Natural killer cell (primary cell): ENCODE measurements at places on chromosomes 11 and 22.
A peak's percentile ranks its signal among the peaks of the same experiment; 100 is the strongest.

DNA sequence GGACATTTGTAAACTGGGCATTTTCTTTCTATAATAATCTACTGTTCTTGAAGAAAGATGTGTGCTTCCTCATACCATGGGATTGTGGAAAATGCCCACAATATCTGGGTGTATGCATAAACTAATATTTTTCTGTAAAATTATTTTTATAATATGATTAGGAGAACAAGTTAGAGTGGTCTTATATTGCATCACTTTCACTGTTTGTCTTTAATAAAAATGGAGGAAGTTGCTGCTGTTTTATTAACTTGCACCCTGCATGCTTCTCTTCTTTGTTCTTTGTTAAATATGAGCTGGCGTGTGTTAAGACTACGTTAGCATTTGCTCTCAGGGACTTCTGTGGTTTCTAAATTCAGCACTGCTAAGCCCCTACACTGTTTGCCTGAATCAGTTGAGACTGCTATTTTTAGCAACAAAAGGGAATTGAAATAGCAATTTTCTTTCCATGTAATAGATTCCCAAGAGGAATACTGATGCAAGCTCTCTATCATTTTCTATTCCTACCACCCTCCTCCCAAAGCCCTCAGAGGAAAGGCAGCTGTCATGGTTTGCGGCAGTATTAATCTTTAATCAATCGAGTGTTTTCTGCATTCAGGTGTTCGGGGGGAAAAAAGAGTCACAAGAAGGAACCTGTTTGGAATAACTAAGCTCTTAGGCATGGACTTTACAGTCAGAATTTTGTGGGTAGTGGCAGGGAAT is 56.1 kb downstream of the HSD17B12 start:
- no peak for DNase-seq

- no peak for DNase-seq
These were observed 43.4 kb downstream of the OTOG start for GRCh38 chr11:17590463-17590862.

DNA sequence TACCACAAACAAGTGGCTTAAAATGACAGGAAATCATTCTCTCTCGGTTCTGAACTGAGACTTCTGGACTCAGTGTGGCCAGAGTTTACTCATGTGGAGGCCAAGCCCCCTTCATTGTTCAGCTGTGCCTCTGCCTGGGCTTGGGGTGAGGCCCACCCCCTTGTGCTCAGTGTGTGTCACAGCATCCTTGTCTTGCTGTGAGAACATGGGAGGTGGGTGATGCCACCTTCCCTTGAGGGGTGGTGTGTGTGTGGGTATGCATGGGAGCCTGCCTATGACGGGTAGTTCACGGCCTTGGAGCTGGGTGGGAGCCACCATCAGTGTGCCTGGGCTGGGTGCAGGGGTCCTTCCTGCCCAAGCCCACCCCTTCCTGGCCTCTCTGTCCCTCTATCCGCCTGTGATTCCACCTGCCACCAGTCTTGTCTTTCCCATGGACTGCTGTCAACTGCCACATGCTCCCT is 101.7 kb downstream of the MORC2 start:
- DNase-seq: no peak

GRCh38 chr11:110077831-110078325 is 15.3 kb upstream of the ZC3H12C start:
- no peak for DNase-seq

- no peak for DNase-seq
These were observed 79.7 kb downstream of the LARGE2 start for GRCh38 chr11:46002189-46002588.

- peak; percentile 21 for DNase-seq
These were observed 145.5 kb downstream of the RBFOX2 start for GRCh38 chr22:35883031-35883620.

DNA sequence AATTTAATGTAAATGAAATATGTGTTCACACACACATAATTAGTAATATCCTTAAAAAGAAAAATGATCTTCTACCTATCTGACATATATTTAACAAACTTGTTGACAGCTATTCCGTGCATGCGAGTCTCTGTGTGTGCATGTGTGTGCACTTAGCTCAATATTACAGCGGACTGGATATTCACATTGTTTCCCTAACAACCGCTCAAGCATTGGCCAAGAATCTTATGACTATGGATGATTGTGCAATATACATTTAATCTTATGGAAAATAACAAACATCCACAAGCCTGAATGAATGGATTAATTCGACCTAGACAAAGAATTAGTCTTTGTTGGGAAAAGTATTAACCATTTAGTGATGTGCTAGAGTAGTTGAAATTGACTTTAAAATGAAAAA is 1078.6 kb downstream of the LRRC4C start:
- DNase-seq: no peak

DNA sequence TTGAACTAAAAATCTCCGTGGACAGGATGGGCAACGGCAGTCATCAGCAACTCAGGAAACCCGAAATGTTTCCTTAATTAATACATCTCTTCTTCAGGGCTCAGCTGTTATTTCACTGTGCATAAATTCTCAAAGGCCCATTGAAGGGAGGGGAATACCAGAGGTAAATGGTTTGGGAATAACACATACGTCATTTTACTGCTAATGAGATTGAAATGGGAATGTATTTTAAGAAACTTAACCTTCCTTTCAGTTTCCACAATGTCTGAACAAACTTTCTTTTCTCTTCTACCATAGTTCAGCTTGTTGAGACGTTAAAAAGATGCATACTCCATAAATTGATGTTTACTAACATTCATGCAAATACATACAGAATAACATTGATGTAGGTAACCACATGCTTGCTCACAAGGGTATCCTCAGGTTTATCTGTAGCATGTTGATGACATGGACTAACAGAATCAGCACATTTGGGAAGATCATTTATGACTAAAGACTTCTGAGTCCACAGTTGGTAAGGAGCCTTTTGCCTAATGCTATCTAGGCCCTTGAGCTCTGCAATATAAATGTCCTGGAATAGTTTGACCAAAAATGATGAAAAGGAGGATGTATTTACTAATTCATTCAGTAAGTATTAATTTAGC is 7.7 kb upstream of the PRRG4 start:
- no peak for DNase-seq

DNA sequence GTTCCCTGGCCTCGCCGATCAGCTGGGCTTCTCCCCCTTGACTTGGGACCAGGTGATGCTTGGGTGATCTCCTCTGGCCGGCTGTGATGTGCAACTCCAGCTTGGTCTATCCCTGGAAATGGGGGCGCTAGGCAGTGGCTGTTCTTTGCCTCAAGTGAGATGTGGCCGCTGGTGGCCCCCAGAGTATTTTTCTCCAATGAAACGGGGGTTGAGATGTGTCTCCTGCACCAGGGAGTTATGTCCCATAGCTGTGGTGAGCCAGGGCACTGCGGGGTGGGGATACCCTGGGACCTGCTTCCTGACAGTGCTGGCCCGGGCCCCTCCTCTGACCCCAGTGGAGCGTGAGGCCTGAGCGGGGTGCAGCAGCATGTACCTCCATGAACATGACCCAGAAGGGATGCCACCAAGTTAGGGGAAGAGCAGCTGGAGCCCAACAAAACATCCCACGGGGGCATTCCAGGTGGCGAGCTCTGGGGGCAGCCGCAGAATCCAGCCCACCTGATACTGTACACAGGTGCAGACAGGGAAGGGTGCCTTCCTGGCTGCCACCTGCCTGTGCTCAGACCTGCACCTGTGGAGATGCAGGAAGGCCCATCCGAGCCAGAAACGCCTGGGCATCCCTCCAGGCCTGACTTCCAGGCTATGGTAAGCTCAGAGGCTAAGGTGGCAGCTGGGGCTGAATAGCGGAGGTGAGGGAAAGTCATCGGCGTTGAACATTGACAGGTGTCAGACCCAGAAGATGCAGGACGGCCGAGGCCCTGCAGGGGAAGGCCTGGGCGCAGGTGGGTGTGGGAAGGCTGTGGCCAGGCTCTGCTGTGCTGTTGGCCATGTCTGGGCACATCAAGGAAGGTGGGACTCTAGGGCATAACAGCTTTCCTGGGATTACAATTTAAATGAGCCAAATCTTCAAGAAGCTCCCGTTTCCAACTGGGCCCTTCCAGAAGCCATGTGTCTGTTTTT is 97.3 kb downstream of the CTTN start:
- no peak for DNase-seq

DNA sequence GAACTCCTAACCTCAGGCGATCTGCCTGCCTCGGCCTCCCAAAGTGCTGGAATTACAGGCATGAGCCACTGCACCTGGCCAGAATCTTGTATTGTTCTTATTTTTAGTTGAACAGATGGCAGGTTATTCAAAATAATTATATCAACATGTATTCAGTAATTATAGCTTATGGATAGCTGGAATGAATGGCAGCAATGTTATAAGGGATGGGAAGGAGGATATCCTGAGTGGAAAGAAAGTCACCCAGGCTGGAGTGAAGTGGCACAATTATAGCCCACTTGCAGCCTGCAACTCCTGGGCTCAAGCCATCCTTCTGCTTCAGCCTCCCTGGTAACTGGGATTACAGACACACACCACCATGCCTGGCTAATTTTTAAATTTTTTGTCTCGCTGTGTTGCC is 88.1 kb downstream of the MED15 start:
- DNase-seq: no peak

DNA sequence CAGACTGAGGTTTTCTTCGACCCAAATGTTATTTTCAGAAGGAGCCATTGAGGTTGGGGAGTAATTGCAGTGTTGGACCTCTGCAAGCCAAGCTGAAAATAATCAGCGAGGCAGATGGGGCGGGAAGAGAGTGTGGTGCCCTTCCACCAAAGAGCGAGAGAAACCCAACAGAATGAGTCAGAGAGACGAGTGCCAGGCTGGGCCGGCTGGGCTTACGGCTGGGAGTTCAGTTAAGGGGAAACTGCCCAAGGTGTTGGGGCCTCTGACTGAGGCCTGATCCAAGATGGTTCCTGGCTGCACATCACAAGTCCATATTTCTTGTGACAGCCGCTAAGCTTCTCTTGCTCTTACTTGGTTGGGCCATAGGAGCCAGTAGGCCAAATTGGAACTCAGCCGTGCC is 30.4 kb upstream of the CREB3L1 start:
- DNase-seq: no peak

DNA sequence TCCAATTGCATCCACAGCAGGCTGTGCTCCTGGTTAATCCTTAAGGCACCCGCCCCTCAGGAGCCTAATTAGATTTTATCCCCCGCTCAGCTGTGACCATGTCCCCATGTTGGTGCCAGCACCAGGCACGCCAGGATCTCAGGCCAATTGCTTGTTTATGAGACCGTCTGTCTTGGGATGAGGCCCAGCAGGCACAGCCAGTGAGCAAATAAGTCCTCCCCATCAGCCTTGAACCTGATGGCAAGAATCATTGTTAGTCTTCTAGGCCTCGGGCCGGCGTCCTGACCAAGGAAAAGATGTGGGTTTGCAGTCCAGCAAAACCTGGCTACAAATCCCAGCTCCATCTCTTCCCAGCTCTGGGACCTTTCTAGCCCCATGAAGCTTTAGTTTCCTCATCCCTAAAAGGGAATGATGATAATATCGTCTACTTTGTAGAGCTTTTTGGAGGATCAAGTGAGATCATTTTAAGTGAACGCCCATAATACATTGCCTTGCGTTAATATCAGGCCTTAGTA is 57.3 kb downstream of the TP53I11 start:
- DNase-seq: no peak

- no peak for DNase-seq
These were observed 283.1 kb downstream of the TENM4 start for GRCh38 chr11:79157738-79158137.

GRCh38 chr11:35474688-35475087 is 50.7 kb downstream of the PAMR1 start:
- DNase-seq: no peak

DNA sequence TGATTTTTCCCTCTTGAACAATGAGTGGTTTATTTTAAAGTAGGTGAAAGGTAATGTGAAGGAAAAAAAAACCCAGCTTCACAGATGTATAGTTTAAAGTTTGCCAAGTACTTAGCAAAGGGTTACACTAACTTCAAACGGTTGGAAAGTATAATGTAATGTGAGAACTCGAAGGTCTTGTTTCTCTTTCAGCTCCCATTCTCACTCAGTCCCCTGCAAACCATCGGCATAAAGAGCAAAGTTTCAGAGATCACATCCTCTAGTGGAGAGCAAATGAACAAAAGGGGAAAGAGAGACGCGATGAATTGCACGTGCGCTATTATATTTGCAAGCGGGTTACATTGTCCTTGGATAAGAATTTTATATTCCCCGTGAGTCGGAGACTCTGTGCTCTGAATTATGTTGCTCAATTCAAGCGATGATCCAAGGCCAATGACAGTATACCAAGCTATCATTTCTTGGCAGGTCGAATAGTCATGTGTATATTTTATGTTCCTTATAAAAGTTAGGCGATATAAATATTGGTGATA is 37.6 kb upstream of the BIRC3 start:
- no peak for DNase-seq

GRCh38 chr11:102115557-102115956 is 5.3 kb downstream of the YAP1 start:
- DNase-seq: no peak

GRCh38 chr22:41526830-41527799 is 17.2 kb downstream of the POLR3H start:
- DNase-seq: peak; percentile 62

DNA sequence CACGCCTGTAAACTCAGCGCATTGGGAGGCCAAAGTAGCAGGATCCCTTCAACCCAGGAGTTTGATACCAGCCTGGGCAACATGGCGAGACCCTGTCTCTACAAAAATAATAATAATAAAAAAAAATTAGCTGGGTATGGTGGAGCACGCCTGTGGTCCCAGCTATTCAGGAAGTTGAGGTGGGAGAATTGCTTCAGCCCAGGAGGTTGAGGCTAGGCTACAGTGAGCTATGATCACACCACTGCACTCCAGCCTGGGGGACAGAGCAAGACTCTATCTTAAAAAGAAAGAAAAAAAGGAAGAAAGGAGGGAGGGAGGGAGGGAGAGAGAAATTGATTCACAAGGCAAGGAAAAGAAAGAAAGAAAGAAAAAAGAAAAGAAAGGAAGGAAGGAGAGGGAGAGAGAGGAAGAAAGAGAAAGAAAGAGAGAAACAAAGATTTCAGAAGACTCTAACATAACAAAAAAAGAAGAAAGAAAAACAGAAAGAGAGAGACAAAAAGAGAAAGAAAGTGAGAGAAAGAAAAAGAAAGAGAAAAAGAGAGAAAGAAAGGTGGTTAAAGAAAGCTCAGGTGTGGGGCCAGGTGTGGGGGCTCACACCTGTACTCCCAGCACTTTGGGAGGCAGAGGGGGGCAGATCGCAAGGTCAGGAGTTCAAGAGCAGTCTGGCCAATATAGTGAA is 37.3 kb upstream of the MYH9 start:
- no peak for DNase-seq

- no peak for DNase-seq
These were observed 2.4 kb upstream of the RANGAP1 start for GRCh38 chr22:41288245-41288946.

- DNase-seq: no peak
These were observed 7.4 kb downstream of the OTOG start for GRCh38 chr11:17554487-17554886.

DNA sequence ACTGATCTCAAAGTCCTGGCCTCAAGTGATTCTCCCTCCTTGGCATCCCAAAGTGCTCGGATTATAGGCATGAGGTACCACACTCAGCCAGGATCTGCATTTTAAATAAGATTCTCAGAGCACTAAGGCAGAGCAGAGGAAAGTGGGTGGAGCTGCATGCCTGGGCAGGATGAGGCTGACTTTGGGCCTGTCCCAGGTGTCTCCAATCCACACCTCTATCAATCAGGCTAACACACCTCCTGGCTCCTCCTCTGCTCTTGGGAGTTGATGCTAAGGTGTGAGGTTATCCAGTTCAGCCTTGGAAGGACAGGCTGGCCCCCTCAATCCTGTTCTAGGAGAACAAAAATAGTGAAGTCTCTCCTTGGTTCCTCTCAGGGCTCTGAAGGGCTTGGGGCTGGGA is 30.2 kb upstream of the P2RY2 start:
- no peak for DNase-seq

GRCh38 chr22:37647928-37648327 is 8.5 kb downstream of the SH3BP1 start:
- no peak for DNase-seq
